AG04449 (cell line): ENCODE measurements at places on chromosomes 2 and 18.

DNA sequence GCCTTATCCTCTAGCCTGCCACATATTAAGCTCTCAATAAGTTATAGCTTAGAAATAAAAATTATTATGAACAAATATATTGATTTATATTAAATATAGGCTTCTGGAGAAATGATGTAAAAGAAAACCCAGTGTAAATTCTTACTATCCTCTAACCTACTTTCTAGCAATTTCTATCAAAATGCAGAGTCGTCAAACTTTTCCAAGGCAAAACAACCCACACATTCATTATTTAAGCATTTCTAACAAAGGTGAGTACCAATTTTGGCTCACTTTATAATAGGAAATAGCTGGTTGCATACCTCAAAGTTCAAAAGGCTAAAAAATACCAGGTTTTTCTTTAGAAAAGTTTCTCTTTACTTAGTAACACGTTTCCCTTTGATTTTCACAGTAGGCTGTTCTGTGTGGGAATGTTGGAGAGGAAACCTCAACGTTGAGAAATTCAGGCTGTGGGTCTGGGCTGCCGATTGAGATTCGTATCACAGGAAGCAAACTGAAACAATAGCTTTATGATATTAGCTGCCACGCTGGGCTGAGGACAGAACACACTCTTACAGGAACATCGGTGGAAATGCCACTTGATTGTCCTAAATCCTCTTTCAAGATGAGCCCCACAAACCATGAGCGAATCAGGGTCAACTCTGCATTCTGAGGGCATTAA is 53.0 kb downstream of the EPAS1 start:
- no peak for DNase-seq

DNA sequence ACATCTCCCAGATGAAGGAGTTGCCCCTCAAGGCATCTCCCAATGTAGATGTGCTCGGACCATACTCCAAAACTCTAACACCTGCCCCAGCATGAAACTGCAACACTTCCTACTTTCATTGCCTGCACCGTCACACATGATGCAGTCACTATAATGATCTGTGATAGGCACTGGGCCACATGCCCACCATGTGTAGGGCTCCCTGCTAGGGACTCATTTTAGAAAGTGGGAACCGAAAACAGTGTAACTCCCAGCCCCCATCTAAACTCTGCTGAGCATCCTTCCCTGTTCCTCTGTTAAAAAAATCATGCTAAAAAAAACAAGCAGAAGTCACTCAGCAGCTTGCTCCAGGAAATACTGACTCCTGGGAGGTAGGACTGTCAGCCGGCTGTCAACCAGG is 496.1 kb upstream of the RAB6C start:
- DNase-seq, result no peak

- DNase-seq, result no peak
These were observed 364.1 kb downstream of the SS18 start for GRCh38 chr18:25726298-25726697.

GRCh38 chr2:144274131-144274530 is 245.8 kb downstream of the ZEB2 start:
- DNase-seq, result no peak

GRCh38 chr2:20496076-20496872 is 49.4 kb downstream of the RHOB start:
- DNase-seq, result peak; percentile 37

DNA sequence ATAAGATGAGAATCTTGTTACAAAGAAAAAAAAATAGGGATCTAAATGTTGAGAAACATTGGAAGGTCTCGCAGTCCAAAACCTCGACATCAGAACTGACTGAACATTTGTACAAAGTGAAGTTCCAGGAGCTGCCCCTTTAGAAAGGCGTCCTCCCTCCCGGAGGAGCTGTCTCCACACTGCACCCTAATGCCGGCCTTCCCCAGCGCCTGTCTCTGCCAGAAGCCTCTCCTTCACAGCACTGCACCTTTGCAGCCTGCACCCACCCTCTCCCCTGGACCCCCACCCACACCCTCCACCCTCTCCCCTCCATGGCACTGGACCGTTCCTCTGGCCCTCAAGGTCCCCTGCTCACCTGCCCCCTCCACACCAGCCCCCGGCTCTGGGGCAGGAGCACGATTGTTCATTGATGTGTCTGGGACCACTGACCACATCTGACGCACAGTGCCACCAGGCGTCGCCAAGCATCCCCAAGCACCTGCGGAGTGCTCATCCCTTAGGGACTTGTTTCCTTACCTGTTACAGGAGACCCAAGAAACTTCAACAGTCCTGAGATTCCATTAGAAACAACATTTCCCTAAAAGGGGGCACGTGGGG is 90.3 kb upstream of the SNTG2 start:
- DNase-seq, result no peak

GRCh38 chr2:227462462-227462951 is 9.4 kb upstream of the AGFG1 start:
- DNase-seq, result no peak

GRCh38 chr18:34643989-34644388 is 66.1 kb upstream of the DTNA start:
- no peak for DNase-seq

DNA sequence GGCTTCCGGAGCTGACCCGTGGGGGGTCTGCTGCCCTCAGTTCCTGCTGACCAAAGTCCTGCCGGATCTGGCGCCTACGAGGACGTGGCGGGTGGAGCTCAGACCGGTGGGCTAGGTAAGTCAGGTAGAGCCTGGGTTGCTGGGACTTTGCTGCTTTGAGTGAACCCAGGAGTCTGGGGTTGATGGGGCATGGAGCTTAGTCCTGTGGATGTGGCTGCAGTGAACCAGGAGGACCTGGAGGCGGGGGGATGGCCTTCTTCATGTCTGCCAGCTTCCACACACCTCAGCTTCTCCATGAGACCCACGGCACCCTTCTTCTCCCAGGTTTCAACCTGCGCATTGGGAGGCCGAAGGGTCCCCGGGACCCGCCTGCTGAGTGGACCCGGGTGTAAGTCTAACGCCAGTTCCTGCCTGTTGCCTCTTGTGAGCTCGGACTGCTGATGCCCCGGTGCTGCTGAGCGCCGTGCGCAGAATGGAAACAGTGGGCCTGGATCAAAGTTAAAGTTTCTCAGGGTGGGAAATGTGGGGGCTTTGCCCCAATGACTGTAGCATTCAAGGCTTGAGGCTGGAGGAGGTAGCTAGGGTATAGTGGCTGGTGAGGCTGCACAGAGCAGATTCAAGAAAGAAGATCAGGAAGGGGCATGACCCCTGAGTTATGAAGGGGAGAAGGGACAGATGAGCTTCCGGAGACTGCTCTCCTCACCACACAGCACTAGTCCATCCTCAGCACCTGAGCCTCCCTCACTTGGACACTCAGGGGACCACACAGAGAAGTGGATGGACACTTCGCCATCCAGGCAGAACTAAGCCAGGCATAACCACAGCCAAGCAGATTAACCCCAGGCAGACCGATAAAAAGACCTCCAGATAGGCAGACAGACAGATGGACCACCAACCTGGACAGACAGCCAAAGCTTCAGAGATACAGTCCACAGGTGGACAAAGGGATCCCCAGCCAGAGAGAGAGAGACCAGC is 17.3 kb downstream of the PTPN18 start:
- no peak for DNase-seq

DNA sequence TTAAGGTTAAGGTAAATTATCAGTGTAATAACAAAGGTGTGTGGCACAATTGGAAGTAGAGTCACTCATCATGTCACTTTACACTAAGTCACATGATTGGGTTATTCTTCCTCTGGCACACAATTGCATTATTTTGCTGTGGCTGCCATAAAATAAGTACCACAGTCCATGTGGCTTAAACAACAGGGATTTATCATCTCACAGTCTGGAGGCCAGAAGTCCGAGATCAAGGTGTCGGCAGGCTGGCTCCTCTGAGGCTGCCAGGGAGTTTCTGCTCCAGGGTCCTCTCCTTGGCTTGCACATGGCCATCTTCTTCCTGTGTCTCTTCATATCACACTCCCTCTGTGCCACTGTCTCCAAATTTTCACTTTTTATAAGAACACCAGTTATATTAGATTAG is 421.2 kb downstream of the CMPK2 start:
- no peak for DNase-seq

DNA sequence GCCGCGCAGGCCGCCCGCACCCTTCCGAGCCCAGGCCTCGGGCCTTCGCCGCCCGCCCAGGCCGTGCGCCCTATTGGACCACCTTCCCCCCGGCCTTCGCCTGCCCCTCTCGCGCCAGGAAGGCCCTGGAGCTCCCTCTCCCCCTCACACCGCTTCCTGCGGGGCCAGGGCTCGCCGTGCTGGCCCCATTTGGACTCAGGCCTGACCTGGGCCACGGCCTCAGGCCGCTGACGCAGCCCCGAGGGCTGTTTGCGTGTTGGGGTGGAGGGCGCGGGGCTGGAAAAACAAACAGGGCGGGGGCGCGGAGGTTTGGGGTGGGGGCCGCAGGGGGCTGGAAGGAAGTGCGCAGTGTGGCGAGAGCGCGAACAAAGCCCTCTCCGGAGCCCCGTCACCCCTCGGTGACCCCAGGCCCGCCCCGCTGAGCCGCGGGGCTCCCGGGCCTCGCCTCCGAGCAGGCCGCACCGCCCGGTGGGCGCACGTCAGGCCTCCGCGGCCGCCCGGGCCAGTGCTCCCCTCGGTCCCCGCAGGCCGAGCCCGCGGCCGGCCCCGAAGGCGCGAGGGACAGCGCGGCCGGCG is 12.3 kb upstream of the SIX3 start:
- DNase-seq, result no peak

GRCh38 chr2:84888401-84889276 is 7.8 kb upstream of the TRABD2A start:
- DNase-seq, result no peak
